AG09319 (cell line): ENCODE measurements at places on chromosomes 7 and 10.

- DNase-seq: no peak
Observed at GRCh38 chr10:91925022-91925320, 1.4 kb downstream of the BTAF1 start.

DNA sequence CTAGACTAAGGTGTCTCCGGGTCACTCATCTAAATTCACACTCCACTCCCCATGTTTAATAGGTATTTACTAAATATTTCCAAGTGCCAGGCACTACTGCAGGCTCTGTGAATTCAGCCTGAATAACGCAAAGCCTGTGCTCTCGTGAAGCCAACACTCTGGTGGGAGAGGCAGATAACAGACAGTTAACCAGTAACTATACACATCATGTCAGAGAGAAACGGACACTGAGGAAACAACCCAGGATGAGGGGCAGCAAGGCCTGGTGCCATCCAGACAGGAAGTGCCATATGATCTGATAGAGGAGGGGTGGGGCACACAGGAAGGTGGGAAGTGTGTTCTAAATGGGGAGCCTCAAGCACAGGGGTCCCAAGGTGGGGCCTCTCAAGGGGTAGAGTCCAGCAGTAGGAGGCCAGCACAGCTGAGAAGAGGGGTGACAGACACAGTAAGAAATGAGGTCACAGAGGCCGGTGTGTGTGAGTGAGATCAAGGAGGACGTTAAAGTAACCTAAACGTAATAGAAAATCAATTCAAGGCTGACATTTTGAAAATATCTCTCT, 85.3 kb downstream of the LARP4B start:
- DNase-seq: no peak

DNA sequence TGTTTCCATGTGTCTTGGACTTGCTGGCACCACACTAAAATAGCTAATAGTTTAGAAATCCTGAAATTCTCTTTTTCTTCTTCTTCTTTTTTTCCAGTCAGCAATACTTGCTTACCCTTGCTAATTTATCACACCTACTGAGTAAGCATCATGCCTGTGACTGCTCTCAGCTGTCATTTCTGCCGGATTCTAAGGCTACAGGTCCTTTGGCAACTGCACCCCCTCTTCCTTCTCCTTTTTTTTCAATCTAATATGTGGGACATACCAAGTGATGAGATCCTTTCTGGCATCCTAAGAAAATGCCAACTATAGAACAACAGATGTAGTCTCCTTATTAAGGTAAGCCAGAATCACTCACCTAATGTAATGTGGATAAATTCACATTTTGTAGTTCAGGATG, 444.7 kb downstream of the MAGI2 start:
- no peak for DNase-seq

GRCh38 chr7:33640741-33641140, 264.6 kb upstream of the BMPER start:
- no peak for DNase-seq

- no peak for DNase-seq
Observed at GRCh38 chr7:101088858-101089529, 3.7 kb downstream of the TRIM56 start.

DNA sequence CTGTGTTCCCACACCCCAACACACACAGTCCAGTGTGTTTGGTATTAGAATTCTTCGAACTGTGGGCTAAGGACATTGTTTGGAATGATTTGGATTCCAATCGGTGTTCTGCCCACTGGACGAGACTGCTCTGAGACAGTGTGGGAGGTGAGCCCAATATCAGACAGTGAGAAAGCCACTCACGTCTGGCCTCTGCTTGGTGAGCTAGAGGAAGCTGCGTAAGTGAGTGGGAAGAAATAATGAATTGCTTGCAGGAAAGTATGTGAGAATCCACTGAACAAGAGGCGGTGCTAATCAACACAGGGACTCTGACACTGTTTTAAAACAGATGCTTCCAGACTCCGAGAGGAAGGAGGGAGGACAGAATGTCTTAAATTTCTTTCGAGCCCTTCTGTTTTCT, 675.0 kb upstream of the ANKRD30A start:
- no peak for DNase-seq

DNA sequence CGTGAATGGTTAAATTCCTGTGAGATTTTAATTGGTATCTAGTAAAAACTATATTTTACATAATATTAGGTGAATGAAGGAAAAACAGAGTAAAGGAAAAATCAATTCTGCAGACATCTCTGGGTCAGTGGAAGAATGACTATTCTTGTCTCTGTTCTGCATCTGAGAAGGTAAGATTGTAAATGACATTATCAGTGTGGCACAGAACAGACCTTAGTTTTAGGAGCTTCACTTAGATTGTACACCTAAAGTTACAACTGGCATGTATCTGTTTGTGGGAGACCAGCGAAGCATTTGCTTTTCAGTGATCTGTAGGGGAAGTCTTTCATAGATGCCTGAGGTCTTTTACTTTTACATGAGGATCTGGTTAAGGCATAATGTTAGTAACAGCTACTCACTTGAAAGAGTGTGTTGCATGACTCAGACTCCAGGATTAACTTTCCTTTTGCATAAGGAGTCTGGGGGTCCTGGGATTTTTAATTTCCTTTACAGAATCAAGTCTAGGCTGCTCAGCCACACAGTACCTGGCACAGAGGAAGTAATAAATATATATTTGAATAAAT, 56.2 kb downstream of the JMJD1C start:
- no peak for DNase-seq

- DNase-seq: no peak
Observed at GRCh38 chr10:72014785-72015480, 50.7 kb downstream of the CHST3 start.

DNA sequence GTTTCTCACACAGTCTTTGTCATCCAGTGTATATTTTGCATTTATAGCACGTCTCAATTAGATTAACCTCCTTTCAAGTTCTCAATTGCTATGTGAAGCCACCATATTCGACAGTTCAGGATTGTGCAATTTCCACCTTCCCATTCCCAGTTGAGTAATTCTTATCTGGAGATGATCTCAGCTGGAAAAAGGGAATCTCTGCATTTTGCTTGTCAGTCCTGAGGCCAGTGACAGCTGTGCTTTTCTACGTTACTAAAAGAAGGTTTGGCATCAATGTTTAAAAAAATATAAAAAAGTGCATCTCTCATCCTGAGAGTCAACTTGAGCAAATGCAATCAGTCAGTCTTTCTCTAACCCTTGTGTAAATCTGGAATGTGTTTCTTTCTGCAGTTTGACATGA, 247.7 kb downstream of the PRKG1 start:
- DNase-seq: no peak
